ENCODE measurements at places on chromosomes 13 and 19. TPM values are rescaled to one million over a fixed set of nuclear protein-coding genes. Genes with fewer than 3 reads are reported as not detected.

GRCh38 chr19:14871619-14872230, 14.2 kb downstream of the OR7A17 start:
- H3K4me1 ChIP-seq = no peaks in the 10 kb centered on the region
- DNase-seq = no peak
- peaks cover 52% of the 10 kb centered on the region for H3K27me3 ChIP-seq
- H3K27ac ChIP-seq = no peak overlapping the region
- no peak overlapping the region for H3K4me3 ChIP-seq

DNA sequence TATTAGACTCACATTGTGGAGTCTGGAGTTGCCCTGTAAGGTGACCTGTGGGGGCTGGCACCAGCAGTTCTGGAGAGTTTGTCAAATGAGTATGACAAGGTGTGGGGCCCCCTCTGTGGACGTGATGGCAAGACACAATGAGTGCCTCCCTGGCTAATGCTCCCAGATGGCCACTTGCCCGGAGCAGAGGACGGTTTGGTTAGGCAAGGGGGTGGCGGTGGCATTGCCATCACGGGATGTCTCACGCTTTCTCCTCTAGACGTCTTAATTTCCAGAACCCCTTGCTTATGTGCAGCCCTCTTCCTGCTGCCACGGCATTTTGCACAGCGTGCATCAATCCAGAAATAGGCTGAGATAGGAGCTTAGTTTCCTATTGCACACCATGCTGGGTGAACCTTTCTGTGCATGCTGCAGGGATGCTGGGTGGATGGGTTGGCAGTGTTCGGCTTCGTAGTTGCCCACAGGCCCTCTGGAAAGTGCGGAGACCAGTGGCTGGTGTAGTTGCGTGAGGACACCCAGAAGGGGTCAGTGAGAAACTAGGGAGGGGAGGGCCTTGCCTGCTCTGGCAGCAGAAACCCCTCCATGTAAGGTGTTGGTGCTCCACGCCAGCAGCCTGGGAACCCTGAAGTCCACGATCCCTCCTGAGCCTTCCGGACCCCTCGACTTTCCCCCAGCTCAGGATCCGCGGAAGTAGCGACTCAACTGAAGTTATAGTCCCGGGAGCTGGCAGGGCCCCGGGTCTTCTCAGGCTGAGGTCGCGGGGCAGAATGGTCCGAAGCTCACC, 18.1 kb upstream of the LRP3 start:
- H3K4me1 ChIP-seq = peaks cover 44% of the 10 kb centered on the region
- no peak for DNase-seq
- H3K27me3 ChIP-seq = no peaks in the 10 kb centered on the region
- H3K4me3 ChIP-seq = peak overlapping the region; percentile 81
- peak overlapping the region; percentile 100 for H3K27ac ChIP-seq

- H3K4me1 ChIP-seq = peaks cover 11% of the 10 kb centered on the region
- no peak overlapping the region for H3K4me3 ChIP-seq
- DNase-seq = no peak
- no peaks in the 10 kb centered on the region for H3K27me3 ChIP-seq
- no peak overlapping the region for H3K27ac ChIP-seq
- peaks cover 30% of the 10 kb centered on the region for H3K36me3 ChIP-seq
These were observed 38.8 kb downstream of the CARD8 start for GRCh38 chr19:48216933-48217332.

DNA sequence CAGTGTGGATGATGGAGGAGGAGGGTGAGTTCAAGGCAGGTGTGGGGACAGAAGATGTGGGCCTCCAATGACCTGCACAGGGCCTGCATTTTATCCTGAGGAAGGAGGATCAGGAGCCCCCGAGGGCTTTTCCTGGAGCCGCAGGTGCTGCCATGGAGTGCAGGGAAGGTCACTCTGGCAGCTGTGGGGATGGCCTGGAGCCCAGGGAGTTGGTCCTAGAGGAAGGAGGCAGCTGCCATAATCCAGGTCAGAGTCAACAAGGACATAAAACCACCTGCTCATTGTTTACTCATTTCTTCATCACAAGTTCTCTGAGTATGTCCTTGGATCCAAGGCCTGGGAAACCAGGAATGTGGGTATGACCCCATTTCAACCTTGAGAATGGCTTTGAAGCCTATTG, 87.2 kb downstream of the SCGB2B2 start:
- no peak overlapping the region for H3K27ac ChIP-seq
- no peak for DNase-seq
- peaks cover 5% of the 10 kb centered on the region for H3K4me1 ChIP-seq
- no peak overlapping the region for H3K4me3 ChIP-seq

DNA sequence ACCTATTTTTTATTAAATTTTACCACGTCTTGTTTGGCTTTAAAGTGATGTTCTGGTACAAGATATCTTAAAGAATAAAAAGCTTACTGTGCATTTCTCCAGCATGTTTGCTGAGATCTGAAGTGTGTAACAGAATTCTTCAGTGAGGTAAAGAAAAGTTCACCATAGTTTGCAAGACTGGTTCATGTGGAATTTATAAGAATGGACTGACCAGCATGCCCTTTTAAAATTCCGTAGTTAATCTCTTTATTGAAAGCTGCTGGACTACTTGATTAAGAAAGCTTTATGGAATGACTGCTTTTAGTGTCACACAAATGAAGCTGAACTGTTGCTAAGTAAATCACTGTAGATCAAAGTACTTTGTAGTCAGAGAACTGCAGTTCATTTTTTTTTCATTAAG, 119.2 kb downstream of the GPC6 start:
- no peaks in the 10 kb centered on the region for H3K4me1 ChIP-seq
- no peak overlapping the region for H3K4me3 ChIP-seq
- DNase-seq = no peak
- no peak overlapping the region for H3K27ac ChIP-seq
- no peaks in the 10 kb centered on the region for H3K27me3 ChIP-seq
- H3K36me3 ChIP-seq = no peaks in the 10 kb centered on the region

The PRR20B gene
- total RNA-seq = not detected

The ZNF709 gene
- total RNA-seq = 1.6 TPM
